ENCODE measurements at places on chromosomes 3 and 15.

DNA sequence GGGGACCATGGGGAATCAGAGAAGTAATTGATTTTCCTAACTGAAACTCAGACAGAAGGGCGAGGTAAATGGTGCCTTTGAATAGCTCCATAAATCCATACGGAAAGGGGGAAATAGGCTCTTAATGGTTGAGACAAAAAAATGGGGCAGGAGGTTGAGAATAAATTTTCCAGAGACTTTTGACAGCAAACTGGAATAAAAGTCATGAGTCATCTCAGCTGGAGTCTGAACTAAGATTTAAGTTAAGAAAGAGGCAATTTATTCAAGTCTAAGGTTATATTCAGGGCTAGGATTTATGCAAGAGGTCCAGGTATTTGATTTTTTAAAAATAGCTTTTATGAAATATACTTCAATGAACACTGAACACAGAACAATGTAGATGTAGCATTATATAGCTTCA, 238.7 kb upstream of the RORA start:
- no peak for DNase-seq

- DNase-seq, result no peak
These were observed 42.9 kb downstream of the SIDT1 start for GRCh38 chr3:113575206-113575605.

DNA sequence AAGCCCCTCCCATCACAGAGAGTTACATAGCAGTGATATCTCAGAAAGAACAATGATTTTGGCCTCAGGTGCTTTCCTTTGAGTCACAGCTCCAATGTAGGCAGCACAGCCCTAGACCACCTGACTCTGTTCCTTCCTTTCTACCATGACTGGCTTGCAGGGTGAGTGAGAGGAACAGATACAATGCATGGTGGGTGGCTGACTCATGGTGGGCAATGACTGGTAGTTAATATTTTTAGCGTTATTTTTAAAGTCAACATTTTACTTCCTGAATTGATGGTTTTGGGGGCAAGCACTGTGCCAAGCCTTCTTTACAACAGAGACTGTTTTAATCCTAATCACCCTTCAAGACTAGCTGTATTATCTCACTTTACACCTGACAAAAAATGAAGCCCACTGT, 32.8 kb upstream of the ST3GAL6 start:
- DNase-seq, result no peak

DNA sequence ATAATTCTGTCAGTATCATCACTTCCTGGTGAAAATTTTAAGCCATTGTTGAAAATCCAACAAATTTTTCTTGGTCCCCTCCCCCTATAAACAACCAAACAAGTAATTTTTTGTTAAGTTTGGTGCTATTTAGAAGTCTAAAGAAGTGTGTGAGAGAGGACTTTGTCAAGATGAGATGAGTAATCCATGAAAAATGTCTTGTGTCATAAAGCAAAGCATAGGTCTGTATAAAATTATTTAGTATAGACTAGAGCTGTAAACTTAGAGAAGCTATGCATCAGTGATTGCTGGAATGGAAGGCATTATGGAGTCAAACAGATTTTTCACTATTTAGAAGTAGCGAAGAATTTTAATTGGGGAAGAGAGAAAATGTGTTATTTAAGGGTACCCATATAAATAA, 31.4 kb downstream of the MAPK6 start:
- DNase-seq, result no peak

- DNase-seq, result no peak
These were observed 132.9 kb downstream of the MAGI1 start for GRCh38 chr3:65905771-65906170.

GRCh38 chr15:41941644-41942415, 30.5 kb downstream of the EHD4 start:
- no peak for DNase-seq

- no peak for DNase-seq
These were observed 141.1 kb downstream of the XXYLT1 start for GRCh38 chr3:195129644-195130492.

DNA sequence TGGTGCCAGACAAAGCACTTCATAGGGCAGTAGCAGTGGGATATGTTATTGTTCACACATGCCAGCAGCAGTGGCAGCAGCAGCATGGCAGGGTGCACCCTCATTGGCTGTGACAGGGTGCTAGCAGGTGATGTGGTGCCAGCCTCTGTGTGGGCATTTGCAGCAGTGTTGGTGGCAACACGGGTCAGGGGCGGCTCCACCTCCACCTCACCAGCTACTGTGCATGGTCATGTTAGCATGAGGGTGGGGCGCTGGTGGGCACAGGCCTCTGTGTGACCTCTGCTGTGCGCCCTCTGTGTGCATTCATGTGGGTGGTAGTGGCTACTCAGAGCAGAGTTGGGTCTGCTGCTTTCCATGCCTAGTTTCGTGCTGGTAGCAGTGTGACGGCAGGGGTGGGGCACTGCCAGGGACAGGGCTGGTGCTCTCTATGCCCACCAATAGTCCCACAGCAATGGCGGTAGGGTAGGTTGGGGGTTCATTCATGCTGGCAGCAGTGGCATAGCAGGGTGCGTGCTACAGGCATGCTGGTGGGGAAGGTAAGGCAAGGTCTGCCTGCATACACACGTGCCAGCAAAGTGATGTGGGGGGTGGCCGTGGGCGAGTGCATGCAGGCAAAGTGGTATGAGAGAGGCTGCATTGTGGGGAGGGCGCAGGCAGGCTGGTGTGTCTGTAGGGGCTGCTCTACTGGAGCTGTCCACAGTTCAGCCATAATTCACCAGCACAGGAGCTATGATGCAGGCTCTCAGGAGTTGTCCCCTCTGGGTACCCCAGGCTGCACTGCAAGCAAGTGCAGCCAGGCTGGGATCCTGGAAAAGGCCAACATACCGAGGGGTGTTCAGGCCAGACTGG, 402.7 kb downstream of the GRM7 start:
- no peak for DNase-seq

- no peak for DNase-seq
These were observed 48.7 kb downstream of the CNOT10 start for GRCh38 chr3:32733631-32734229.

DNA sequence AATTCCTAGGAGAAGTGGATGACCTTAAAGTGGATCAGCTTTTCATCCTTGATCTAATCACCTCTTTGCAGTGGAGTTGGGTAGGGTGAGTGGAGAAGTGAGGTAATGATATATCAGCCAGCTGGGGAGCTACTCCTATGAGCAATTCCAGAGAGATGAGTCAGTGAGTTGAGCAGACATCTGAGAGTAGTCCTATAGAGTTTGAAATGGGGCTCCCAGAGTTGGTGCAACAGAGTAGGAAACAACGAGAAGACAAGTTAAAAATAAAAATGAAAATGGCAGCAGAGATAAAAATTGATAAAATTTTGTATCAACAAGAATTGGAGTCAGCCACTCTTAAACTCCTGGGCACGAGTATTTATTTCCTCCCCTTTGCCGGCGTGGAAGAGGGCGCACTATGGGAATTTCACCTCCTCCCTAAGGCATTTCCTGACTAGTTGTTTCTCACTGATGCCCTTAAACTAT, 150.8 kb upstream of the DPH6 start:
- no peak for DNase-seq

Measured in activated CD4-positive, alpha-beta T cell treated with anti-CD3 and anti-CD28 coated beads, Interleukin-2, amount 10 ng/mL, durations not matched to agents 7 days and 5 days (primary cell).